ENCODE measurements at places on chromosomes 5 and 9.

DNA sequence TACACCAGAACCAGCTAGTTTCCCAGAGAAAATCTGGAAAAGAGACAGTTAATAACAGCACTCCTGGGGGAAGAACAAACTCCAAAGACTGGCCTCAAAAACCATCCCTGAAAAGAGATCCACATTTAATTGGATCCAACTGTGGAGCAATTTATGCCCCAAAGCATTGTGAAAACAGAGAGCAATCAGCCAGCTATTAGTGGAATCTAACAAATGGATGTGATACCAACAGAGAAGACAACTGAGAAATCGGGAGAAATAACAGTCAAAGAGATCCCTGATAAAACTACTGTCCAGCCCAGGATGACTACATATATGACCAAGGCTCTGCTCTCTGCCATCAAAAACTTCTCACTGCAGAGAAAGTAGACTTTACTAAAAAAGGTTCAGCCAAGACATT is 40.5 kb upstream of the TRIO start:
- DNase-seq, result no peak

DNA sequence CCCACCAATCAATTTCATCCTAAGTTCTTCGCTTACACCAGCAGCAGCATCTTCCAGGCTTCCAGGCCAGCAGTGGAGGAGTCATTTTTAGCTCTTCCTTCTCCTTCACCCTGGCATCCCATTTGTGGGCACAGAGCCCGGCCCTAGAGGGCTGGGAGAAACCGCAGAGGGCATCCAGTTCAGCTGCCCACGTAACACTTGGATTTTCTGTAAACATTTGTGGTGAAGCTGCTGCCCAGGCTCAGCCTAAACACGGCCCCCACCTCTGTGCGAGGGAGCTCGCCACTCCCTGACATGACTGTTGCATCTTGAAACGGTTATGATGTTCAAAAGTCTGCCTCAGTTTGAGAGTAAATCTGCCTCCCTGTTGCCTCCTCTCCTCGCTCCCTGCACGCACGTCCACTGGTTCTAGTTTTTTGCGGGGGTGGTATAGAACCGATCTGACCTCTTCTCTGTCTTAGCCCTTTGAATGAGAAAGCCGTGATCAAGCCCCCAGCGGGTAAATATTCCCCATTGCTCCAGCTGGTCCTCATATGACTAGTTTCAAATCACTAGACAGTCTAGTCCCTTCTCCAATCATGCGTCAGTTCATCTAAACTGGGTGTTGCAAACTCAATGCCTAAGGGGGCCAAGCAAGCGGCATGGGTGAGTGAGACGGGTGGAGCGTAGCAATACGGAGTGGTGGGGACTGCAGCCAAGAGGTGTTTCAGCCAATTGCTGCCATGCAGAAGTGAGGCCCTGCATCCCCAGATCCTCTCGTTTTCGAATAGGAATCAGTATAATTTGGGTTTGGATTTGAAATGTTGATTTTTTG is 34.9 kb upstream of the N4BP3 start:
- no peak for DNase-seq

DNA sequence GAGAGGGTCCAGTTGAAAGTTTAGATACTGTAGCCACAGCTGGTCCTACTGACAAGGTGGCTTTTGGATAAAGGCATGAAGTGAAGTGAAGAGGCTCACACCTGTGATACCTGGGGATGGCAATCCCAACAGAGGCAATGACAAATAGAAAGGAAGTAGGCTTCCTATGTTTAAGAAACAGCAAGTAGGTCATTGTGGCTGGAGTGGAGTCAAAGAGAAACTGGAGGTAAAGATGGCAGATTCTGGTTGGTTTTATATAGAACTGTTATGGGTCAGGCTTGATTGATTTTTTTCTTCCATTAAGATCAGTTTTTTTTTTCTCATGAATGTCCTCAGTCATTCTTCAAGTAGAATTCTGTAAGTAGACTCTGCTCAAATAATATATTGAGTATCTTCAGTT is 79.5 kb downstream of the ANXA1 start:
- no peak for DNase-seq

- DNase-seq, result no peak
Observed at GRCh38 chr9:107675351-107676259, 186.0 kb upstream of the KLF4 start.

DNA sequence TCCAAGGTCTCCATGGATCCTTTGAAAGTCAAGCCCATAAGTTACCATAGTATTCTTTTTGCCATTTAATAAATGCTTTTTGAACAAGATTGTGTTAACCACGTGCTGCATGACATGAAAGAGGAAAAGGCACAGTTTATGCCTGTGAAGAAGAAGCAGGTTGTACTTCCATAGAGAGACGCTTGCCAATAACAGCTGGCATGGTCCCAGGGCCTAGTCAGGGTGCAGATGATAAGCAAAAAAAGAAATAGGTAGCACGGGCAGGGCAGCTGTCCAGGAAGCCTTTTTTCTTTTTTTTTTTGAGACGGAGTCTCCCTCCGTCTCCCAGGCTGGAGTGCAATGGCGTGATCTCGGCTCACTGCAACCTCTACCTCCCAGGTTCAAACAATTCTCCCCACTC is 71.8 kb upstream of the CLINT1 start:
- DNase-seq, result no peak

DNA sequence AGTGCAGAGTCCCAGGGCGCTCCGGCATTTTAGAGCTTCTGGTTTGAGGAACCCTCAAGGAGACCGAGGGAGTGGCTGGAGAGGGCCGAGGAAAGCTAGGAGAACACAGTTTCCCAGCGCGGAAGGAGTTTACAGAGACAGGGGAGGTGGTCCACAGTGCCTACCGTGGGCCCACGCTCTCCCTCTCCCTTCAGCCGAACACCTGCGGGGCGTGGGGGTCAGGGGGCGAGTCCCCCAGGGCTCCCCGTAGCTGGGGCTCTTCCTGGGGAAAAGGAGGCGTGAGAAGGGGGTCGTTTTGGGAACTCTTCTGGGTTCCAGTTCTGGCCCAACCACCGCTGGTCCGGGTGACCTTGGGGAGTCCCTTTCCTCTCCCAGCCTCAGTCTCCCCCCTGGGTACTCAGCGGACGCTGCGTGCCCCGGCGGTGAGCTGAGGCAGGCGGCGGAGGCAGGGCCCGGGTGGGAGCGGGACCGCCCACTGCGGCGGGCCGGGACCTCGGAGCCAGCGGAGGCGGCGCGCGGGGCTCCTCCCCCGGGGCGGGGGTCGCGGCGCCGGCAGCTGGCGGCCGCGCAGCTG is 368 bp upstream of the FRMPD1 start:
- no peak for DNase-seq

GRCh38 chr5:35540002-35540401 is 77.7 kb upstream of the SPEF2 start:
- no peak for DNase-seq

- DNase-seq, result no peak
Observed at GRCh38 chr9:87793292-87793691, 67.4 kb downstream of the CTSL start.

- DNase-seq, result no peak
Observed at GRCh38 chr9:2339416-2339815, 282.2 kb upstream of the VLDLR start.

All from activated T-cell treated with anti-CD3 and anti-CD28 coated beads for 48 hours (primary cell).